ENCODE measurements at places on chromosomes 5 and 9. TPM values are rescaled to one million over a fixed set of nuclear protein-coding genes. Genes with fewer than 3 reads are reported as not detected.

The SGCD gene
- not detected for total RNA-seq

- no peak overlapping the region for H3K4me3 ChIP-seq
- peaks cover 2% of the 10 kb centered on the region for H3K4me1 ChIP-seq
- no peaks in the 10 kb centered on the region for H3K36me3 ChIP-seq
- DNase-seq, result no peak
- H3K27me3 ChIP-seq, result peaks cover 10% of the 10 kb centered on the region
- H3K27ac ChIP-seq, result no peak overlapping the region
These were observed 57.0 kb downstream of the DUSP1 start for GRCh38 chr5:172713809-172714490.

DNA sequence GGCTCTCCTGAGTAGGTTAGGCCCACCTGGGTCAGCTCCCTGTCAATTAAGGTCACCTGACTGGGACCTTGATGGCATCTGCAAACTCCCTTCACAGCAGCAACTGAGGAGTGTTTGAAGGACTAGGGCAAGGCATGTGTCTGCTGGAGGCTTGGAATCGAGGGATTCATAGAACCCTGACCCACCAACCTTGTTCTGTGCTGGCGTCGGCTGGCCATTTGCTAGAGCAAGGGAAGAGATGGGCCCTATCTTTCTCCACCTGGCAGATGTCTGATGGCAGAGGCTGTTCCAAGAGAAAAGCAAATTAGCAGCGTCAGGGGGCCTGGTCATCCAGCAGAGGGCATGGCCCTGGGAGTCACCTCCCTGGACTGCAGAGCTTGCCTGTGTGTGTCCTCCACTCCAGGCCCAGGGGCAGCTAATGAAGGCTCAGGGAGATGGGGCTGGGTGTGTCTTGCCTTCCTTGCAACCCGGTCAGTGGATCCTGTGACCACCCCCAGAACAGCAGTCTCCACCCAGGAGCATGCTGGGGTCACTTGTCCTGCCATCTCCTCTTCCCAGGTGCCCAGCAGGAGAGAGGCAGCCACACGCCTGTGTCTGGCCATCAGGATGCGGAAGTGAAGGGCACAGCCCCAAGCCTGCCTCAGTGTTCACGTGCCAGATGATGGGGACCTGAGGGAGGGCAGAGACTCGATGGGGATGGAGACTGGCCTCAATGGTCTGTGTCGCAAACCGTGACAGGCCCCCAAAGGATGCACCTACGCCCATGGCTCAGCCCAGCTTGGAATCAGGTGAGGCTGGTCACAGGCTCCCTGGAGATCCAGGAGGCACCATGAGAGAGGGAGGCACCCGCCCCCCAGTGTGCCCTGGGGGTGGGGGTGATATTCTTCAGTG, 53.9 kb downstream of the BARX1 start:
- H3K36me3 ChIP-seq, result no peaks in the 10 kb centered on the region
- no peak overlapping the region for H3K27ac ChIP-seq
- no peak for DNase-seq
- no peaks in the 10 kb centered on the region for H3K27me3 ChIP-seq

DNA sequence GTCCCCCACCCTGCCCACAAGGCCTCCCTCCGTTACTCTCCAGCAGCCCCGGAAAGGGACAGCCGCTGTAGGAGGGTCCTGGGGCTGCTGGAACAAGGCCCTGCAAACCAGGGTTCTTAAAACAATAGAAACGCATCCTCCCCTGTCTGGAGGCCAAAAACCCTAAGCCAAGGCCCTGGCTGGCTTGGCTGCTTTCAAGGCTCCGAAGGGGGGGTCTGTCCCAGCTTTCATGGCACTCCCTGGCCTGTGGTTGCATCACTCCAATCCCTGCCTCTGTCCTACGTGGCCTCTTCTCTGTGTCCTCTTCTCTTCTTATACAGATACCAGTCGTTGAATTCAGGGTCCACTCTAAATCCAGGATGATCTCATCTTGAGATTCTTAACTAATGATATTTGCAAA, 7.4 kb upstream of the UBAC1 start:
- H3K27me3 ChIP-seq, result peaks cover 5% of the 10 kb centered on the region
- DNase-seq, result no peak
- H3K4me1 ChIP-seq, result peaks cover 6% of the 10 kb centered on the region
- no peak overlapping the region for H3K27ac ChIP-seq
- no peak overlapping the region for H3K4me3 ChIP-seq
- no peaks in the 10 kb centered on the region for H3K36me3 ChIP-seq

DNA sequence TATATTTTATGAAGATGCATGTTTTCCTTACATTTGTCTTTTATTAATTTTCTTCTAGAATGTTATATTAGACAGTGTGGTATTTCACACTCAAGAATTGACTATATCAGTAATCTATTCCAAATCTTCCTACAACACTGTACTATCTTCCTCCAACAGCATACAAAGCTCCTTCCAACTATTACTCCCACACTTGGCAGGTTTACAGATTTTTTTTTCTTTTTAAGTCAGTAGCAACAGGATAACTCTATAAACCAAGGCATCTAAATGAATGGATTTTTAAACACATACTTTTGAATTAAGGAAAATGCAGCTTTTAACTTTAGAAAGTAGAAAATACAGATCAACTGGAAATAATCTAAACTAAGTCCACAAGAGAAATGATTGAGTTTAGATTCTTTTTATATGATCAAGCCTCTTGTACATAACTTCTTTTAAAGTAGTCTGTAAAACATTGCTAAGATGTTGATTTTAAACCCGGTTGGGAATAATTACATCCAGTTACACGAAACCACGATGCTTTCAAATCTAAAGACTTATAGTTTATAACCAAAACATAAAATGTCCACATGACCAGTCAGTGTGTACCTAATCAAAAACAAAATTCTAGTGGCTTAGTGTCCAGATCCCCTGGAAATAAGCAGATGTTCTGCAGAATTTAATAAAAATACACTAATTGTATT, 281.6 kb downstream of the ADAMTS6 start:
- no peaks in the 10 kb centered on the region for H3K4me1 ChIP-seq
- H3K36me3 ChIP-seq, result no peaks in the 10 kb centered on the region
- peaks cover 4% of the 10 kb centered on the region for H3K27me3 ChIP-seq
- H3K4me3 ChIP-seq, result no peak overlapping the region
- DNase-seq, result no peak

GRCh38 chr5:115329475-115329874, 33.0 kb upstream of the CCDC112 start:
- H3K27ac ChIP-seq, result no peak overlapping the region
- H3K27me3 ChIP-seq, result peaks cover 23% of the 10 kb centered on the region
- H3K4me3 ChIP-seq, result no peak overlapping the region
- H3K36me3 ChIP-seq, result no peaks in the 10 kb centered on the region

DNA sequence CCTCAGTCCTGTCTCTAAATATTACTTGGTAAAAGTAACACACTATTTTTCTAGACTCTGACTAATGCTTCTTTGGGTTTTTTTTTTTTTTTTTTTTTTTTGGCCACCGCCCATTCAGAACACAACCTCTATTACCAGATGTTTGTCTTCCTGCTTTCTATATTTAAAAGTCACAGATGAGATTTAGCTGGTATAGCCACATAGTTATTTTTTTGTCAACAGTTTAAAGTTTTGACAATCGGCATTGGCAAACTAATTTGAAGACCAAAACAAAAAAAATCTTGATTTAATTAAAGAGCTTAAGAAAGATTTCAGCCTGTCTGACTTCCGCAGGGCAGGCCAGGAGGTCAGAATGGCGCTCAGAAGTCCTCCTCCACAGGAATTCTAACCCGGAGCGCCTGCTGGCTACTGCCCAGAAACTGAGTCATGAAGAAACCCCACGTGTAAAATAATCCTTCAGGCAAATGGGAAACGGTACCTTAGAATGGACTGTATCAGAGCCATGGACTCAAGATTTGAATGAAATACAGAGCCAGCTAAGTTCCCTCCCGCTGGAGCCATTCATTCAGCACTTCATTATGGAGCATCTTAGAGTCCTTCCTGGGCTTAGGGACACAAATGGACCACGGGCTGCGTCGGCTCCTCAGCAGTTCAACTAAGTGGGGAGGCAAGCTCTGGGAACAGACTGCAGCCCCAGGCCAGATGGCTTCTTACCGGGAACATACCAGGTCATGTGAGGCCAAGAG, 55.6 kb downstream of the PTPDC1 start:
- no peak overlapping the region for H3K27ac ChIP-seq
- H3K4me3 ChIP-seq, result no peak overlapping the region
- peaks cover 7% of the 10 kb centered on the region for H3K27me3 ChIP-seq
- no peak for DNase-seq
- H3K4me1 ChIP-seq, result no peaks in the 10 kb centered on the region
- H3K36me3 ChIP-seq, result no peaks in the 10 kb centered on the region

The CEL gene
- total RNA-seq, result 2.0 TPM

- DNase-seq, result no peak
- H3K4me3 ChIP-seq, result no peak overlapping the region
- no peaks in the 10 kb centered on the region for H3K4me1 ChIP-seq
- no peaks in the 10 kb centered on the region for H3K36me3 ChIP-seq
- no peaks in the 10 kb centered on the region for H3K27me3 ChIP-seq
- H3K27ac ChIP-seq, result no peak overlapping the region
These were observed 272.6 kb downstream of the ENC1 start for GRCh38 chr5:74367934-74368333.

DNA sequence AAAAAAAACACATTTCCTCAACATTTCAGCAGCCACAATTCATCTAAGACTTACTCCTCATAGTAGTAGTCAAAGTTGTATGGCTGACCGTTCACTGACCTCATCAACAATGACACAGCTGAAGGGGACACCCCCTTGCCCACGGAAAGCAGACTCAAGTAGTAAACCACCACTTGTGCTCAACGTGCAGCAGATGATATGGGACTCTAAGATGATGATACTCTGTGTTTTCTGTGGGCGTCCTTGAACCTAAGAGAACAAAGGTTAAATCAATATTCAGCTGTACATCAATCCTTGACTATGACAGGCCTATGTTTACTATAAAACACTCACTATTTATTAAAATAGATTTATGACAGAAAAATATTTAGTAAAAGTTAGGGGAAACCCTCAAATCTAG, 71.6 kb downstream of the SETX start:
- peaks cover 59% of the 10 kb centered on the region for H3K36me3 ChIP-seq
- DNase-seq, result no peak
- no peak overlapping the region for H3K27ac ChIP-seq
- no peaks in the 10 kb centered on the region for H3K4me1 ChIP-seq
- H3K27me3 ChIP-seq, result no peaks in the 10 kb centered on the region

The LECT2 gene
- total RNA-seq, result not detected

DNA sequence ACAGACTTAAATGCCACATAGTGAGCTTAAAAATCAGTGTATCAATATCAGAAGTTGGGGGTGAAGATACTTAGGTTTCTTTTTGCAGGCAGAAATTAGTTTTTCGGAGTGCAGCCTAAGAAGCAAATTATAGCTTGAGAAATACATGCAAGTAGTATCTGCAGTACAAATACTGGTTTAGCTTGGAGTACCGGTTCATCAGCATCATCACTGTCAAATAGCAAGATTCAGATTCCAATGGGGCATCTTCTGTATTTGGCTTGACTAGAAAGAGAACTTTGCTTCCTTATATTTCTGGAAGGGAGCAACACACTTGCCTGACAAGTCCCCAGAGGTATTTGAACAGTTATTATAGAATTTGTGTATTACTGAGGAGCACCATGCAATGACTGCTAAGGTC, 19.8 kb downstream of the SLC31A1 start:
- no peak overlapping the region for H3K4me3 ChIP-seq
- no peak for DNase-seq
- no peaks in the 10 kb centered on the region for H3K27me3 ChIP-seq
- H3K36me3 ChIP-seq, result peaks cover 2% of the 10 kb centered on the region

The DMRT2 gene
- 0.21 TPM for total RNA-seq

- DNase-seq, result no peak
- H3K4me1 ChIP-seq, result no peaks in the 10 kb centered on the region
- peaks cover 2% of the 10 kb centered on the region for H3K27me3 ChIP-seq
- no peak overlapping the region for H3K27ac ChIP-seq
- no peaks in the 10 kb centered on the region for H3K36me3 ChIP-seq
- no peak overlapping the region for H3K4me3 ChIP-seq
These were observed 87.4 kb upstream of the SH3PXD2B start for GRCh38 chr5:172541773-172542136.

All from activated CD4-positive, alpha-beta T cell treated with anti-CD3 and anti-CD28 coated beads, Interleukin-2, amount 10 ng/mL, durations not matched to agents 24 days and 14 days (primary cell).